HAP-1 (cell line): ENCODE measurements at places on chromosomes 4 and X.

- DNase-seq = no peak
Measured at GRCh38 chr4:182978152-182978827, 61.1 kb upstream of the DCTD start.

GRCh38 chr4:186061921-186062320 lies 7.0 kb upstream of the TLR3 start:
- DNase-seq = no peak

- no peak for DNase-seq
Measured at GRCh38 chr4:140641789-140642439, 73.2 kb upstream of the UCP1 start.

DNA sequence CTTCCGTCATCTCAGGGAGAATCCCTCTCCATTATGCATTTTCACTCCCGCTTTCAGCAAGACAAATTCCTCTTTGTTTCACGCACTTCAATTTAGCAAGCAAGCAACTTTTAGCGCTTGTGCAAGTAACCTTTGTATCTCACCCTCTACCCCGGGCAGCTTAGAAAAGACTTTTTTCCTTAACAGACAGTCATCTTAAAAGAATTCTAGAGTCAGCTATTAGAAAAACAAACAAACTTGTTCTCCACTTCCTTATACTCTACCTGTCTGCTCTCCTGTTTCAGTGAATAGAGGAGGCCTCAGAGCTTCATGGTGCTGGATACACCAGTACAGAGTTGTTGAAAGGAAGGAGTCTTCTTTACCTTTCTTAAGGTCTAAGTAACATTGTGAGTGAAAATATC lies 12.1 kb downstream of the TIGD2 start:
- DNase-seq = no peak

GRCh38 chr4:113921089-113921794 lies 58.2 kb downstream of the ARSJ start:
- no peak for DNase-seq

DNA sequence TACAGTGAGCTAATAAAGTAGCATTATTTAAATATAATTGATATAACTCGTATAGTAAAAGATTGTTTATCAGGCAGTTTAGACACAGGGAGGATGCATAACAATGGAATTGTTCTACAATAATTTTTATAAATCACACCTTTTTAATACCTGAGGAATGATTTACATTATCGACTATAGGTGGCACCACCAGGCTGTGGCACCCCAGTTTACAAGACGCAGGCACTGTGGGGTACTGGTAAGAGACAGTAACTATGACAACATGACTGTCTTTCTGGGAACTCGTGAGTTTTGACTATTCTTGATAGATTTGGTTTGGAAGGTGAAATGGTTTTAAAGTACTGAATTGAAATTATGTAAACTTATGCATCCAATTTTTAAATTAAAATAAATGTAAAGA lies 27.1 kb upstream of the STBD1 start:
- no peak for DNase-seq

- DNase-seq = no peak
Measured at GRCh38 chr4:139331185-139331584, 28.9 kb upstream of the NDUFC1 start.

- DNase-seq = no peak
Measured at GRCh38 chr4:184279496-184280061, 61.9 kb upstream of the ENPP6 start.

GRCh38 chr4:130125467-130125866 lies 1029.5 kb downstream of the C4orf33 start:
- DNase-seq = no peak

GRCh38 chr4:107094332-107094731 lies 58.2 kb upstream of the DKK2 start:
- no peak for DNase-seq

DNA sequence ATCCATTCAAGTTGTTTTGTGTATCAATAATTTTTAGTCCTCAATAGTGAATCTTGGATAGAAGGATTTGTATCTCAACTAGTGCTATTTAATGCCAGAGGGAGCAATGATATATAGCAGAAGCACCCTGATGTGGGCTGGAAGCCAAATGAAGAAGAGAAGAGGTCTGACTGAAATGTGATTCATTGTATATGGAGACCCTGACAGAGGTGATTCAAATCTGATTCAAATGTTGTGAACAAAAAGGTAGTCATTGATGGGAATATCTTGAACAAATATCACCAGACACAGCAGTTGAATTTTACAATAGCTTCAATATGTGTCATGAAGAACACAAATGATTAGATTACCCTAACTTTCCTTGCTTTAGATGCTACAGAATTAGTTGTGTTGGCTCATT lies 27.5 kb upstream of the SULT1B1 start:
- DNase-seq = no peak

DNA sequence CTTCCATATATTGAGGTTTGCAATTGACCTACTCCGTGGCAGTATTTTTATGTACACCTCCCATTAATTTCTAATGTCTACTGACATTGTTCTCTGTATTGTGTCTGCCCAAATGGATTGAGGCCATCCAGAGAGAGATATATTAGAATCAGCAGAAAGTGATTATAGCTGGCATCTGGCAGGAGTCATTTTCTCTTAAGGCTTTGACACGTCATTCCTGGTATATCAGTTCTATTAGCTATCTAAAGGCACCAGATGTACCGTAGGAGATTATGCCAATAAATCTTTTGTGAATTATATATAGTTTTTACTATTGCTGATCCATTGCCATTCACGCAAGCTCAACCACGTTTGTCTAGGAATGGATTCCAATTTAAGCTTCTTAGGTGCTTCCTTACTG lies 1026.4 kb upstream of the IGFBP7 start:
- DNase-seq = no peak

GRCh38 chr4:107654694-107655093 lies 65.3 kb downstream of the PAPSS1 start:
- DNase-seq = peak; percentile 74

DNA sequence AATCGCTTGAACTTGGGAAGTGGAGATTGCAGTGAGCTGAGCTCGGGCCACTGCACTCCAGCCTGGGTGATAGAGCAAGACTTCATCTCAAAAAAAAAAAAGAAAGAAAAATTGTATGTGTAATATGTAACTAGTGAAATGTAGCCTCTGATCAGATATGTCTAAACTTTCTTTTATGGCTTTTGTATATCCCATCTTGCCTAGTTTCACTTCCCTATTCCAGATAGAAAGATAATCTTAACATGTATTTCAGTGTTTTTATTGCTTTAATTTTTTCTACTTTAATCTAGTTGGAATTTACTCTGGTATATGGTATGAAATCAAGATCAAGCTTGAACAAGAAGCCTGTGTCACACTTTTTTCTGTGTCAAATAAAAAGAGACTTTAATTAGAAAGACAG lies 1.9 kb upstream of the ZNF41 start:
- no peak for DNase-seq

GRCh38 chrX:101206471-101206870 lies 13.1 kb upstream of the DRP2 start:
- peak; percentile 27 for DNase-seq

DNA sequence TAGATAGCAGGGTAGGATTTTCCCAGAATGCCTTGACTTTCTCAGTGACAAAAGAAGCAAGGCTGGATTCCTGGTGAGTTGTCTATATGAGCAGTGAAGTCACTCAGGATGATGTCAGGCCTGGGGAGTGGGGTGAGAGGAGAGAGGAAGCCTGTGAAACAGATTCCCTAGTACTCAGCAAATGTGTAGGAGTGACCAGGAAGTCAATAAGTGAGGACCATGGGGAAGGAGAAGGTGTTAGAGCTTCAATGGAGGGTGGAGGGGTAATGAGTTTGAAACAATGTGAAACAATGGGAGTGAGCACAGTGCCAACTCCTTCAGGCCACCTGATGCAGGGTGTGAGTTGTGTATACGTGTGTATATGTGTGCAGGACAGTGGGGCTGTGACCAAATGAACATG lies 2.4 kb upstream of the SLC9A6 start:
- DNase-seq = no peak

DNA sequence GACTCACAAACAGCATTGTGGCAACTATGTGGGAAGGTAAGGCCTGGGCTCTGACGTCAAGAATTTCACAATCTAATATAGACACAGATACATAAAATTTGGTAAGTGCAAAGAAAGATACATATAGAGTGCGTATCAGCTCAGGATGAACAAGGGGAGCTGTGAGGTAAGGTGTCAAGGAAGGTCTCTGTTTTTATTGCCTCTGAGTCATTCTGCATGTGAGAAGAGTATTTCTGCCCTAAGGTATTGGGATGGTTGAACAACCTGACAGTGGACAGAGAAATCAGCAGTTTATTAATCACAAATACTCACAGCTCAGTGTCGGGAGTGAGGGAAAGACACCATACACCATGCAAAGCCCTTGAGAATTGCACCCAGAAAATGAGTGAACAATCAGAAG lies 89.8 kb downstream of the COMMD8 start:
- no peak for DNase-seq

- DNase-seq = no peak
Measured at GRCh38 chrX:43985511-43985910, 12.3 kb upstream of the NDP start.

- DNase-seq = no peak
Measured at GRCh38 chr4:87053176-87053658, 118.4 kb downstream of the AFF1 start.

GRCh38 chr4:90080116-90080515 lies 47.1 kb upstream of the CCSER1 start:
- no peak for DNase-seq

DNA sequence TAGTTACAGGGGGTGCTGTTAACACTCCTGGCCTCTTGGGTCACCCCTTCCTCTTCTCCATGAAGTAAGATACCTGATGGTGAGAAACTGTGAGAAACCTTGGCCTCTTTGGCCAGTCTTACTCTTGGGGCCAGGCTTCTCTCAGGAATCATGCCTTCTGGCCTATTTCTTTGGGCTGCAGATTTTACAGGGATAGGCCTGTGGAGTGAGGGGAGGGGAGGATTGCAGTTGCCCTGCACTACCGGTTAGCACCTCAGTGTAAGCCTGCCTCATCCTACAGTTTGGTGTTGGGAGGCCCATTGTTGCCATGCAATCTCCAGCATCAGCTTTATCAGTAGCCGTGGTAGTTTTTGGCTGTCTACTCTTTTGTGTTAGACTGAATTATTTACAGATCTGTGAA lies 7.6 kb upstream of the PGRMC2 start:
- no peak for DNase-seq

GRCh38 chr4:94472056-94472826 lies 20.5 kb downstream of the PDLIM5 start:
- DNase-seq = no peak

DNA sequence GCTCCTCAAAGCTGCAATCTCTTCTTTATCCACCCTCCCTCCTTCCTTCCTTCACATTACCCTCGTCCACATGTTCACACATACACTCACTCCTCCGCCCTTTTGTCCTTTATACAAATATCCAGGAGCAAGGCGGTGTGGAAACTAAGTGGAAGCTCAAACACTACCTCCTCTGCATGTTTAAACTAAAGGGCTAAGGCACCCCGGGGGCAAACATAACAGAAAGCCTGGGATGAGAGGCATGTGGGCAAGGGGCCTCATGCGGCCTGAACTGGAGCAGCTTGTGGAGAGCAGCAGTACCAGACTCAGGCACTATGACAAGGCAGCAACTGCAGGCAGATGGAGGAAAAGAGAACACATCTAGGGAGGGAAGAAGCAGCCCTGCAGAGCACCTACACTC lies 9.5 kb downstream of the MAB21L2 start:
- peak; percentile 61 for DNase-seq
